Activated gamma-delta T cell treated with Interleukin-2 at 50 U/mL for 16 hours (primary cell): ENCODE measurements at places on chromosomes 12 and 14.

DNA sequence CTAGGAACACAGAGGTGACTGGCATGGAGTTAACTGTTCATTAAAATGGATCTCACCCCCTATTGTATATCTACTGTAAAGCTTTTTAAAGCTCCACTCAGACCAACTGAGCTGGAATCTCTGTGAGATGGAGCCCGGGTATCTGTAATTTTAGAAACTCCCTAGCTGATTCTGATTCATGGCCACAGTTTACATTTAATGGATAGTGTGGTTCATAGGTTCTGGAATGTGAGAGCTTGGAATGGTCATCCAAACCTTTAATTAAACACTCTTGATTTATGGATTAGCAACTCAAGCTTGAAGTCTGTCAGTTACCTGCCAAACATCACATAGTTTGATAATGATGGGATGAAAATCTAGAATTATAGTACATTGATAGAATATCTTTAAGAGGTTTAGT is 183.8 kb downstream of the SLC25A21 start:
- DNase-seq: no peak

DNA sequence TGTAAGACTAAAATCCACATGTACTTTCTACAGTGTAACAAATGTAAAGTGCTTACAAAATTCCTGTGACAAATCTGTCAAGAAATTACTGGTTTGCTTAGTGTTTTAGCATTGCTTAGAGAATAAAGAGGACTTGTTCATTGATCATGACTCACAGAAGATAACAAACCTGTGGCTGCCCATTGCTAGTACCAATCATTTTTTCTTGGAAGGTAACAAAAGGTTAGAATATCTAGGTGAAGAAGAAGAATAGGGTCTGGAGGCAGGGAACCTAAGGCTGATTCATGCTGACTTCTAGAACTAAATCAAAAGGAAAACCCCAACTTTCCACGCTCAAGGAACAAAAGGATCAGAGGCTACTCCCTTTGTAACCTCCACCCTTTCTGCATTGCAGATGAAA is 232.7 kb upstream of the ABCD2 start:
- DNase-seq: no peak

DNA sequence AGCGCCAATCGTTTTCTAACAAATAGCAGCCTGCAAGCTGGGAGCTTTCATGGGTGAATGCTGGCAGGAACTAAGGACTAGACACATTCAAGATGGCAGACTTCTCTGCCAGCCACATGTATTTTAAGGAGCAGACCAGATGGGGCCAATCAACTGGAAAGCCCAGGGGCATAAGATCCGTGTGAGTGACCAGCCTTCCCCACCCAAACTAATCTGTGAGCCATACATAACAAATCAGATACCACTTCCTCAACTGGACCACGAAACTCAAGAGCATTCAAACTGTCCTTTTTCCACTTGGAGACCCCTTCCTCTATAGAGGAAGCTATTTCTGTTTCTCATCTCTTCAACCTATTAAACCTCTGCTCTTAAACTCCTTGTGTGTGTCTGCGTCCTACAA is 9.7 kb downstream of the TCL1B start:
- no peak for DNase-seq

GRCh38 chr14:92040431-92041051 is 682 bp upstream of the TRIP11 start:
- no peak for DNase-seq

- no peak for DNase-seq
Measured at GRCh38 chr12:70048521-70049250, 194.5 kb upstream of the CNOT2 start.
